ENCODE measurements at places on chromosomes 13 and 19.

GRCh38 chr13:48214519-48215121, 18.4 kb upstream of the ITM2B start:
- no peak for DNase-seq

DNA sequence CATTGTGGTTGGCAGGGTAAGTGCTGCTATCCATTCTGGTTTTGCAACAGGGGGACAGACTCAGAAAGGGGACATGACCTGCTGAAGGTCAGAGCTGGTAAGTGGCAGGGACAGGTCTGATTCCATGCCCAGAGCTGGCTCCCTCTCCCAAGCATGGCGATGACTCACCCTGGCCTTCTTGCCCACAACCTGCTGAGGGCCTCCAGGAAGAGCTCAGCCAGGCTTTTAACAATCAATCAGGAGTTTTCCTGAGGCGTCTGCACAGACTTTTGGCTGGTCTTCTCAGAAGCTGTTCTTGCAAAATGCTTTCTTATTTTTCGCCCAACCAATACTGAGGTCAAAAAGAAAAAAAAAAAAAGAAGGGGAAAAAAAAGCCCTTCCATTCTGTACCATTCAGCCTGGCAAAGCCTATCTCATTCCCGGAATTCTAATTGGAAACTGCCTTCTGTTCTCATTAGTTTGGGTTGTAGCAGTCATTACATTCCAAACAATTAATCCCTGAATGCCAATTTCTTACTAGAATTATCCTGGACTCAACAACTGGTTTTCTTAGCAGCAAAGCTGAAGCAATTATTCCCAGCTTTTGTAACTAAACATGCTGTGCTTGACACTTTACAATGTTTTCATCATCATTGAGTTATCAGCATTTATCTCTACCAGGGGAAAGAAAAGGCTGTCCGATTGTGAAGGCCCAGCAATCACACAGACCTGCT, 17.7 kb downstream of the SIAH3 start:
- DNase-seq: peak; percentile 82

DNA sequence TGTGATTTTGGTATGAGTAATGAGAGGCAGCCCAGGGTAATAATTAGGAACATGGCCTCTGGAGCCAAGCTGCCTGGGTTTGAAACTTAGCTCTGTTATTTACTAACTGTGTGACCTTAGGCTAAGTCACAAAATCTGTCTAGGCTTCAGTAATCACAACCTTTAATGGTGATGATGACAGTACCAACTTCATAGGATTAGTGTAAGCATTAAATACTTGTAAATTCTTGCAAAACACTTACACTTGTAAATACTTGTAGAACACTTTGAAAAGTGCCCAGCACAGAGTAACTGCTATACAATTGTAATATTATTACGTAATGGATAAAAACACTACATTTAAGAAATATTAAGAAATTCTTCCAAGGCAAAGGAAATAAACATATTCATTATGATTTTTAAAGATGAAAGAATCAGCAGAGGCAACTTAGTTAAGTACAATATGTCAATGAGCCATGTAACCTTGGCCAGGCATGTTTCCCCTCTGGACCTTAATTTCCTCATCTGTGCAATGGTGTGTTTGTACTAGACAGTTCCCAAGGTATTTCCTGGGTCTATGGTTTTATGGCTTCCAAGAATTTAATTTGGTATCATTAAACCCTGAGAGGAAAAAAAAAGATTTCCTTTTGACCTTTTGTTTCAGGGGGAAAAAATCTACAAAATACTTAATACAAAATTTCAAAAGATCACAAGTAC, 628.5 kb upstream of the KLHL1 start:
- no peak for DNase-seq

- no peak for DNase-seq
These were observed 6.3 kb downstream of the KCTD12 start for GRCh38 chr13:76879883-76880270.

- no peak for DNase-seq
These were observed 1.1 kb downstream of the ZBTB45 start for GRCh38 chr19:58518256-58519086.

- DNase-seq: no peak
These were observed 61.0 kb upstream of the ADGRE5 start for GRCh38 chr19:14320253-14320652.

DNA sequence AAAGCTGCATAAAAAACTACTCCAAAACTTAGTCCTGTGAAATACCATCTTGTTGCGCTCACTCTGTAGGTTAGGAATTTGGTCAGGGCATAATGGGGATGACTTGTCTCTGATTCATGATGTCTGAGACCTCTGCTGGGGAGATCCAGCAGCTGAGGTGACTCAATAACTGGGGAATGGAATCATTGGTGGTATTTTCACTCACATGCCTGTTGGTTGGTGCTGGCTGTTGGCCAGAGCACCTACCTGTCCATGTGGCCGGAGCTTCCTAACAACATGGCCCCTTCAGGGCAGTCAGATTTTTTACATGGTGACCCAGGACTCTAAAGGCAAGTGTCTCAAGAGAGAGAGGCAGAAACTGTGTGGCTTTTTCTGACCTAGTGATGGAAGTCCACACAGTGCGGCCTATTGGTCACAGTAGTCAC, 7.4 kb upstream of the ESD start:
- peak; percentile 94 for DNase-seq

GRCh38 chr13:32228330-32229041, 86.7 kb downstream of the ZAR1L start:
- DNase-seq: peak; percentile 85

GRCh38 chr13:75788481-75788981, 152.4 kb downstream of the LMO7 start:
- DNase-seq: peak; percentile 91

DNA sequence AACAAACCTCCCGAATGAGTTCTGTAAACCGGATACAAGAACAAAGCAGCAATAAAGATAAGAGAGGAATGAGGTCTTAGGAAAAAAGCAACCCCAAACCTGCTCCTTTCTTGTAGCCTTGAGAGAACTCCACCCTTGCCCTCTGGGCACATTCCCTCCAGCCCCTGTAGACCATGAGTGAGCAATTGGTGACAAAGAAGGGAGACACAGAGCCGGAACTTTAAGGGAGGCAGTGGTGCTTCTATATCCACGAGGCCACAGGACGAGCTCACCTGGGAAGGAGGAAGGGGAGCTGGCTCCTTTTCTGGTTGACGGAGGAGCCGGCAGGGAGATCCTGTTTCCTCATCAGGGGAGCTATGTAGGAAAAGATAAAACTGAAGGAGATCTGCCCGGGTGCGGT, 13.0 kb downstream of the BRME1 start:
- DNase-seq: no peak

DNA sequence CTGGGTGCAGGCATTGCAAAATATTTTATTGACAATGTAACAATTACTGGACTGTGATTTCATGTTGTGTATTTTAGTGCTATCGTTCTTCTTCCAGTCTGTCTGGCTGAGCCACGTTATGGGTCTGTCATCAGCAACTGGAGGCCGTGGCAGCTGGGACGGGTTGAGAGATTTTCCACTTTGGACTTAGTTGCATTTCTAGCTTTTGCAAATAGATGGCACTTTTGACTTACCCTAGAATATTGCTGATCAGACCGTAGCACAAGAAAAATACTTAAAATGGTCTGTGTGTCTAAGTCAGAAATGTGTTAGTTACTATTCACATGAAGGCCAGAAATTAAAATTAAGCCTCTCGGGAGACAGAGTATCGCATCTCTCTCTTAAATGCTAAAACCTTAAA, 211.1 kb downstream of the TEX29 start:
- DNase-seq: no peak

GRCh38 chr13:35285677-35286076, 190.8 kb downstream of the MAB21L1 start:
- no peak for DNase-seq

GRCh38 chr13:46071590-46072249, 19.2 kb upstream of the ZC3H13 start:
- no peak for DNase-seq

DNA sequence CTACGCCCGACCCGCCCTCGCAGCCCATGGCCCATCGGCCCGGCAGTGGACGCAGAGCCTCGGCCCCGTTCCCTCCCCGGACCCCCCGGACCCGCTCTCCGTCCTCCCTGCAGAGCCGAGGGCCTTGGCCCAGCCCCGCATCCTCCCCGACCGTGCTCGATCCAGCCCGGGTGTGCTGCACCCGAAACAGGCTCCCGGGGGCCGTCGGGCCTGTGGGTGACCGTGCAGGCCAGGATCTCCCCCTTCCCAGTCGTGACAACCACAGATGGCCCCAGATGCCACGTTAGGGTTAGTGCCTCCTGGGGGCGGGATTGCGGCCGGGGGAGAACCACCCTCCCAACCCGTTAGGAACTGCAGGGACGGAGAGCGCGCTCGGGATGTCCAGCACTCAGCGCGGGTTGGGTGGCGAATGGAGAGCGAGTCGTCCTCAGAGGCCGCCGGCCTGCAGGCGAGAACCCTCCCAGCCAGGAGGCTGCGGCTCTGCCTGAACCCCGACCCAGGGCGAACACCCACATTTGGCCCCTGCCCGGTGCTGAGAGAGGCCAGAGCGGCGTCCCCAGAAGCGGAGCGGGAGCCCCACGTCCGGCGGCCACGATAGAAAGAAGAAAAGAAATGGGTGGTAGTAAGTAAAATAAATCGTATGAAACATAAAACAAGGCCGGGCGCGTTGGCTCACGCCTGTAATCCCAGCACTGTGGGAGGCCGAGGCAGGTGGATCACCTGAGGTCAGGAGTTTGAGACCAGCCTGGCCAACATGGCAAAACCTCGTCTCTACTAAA, 6.7 kb upstream of the MADCAM1 start:
- peak; percentile 27 for DNase-seq

DNA sequence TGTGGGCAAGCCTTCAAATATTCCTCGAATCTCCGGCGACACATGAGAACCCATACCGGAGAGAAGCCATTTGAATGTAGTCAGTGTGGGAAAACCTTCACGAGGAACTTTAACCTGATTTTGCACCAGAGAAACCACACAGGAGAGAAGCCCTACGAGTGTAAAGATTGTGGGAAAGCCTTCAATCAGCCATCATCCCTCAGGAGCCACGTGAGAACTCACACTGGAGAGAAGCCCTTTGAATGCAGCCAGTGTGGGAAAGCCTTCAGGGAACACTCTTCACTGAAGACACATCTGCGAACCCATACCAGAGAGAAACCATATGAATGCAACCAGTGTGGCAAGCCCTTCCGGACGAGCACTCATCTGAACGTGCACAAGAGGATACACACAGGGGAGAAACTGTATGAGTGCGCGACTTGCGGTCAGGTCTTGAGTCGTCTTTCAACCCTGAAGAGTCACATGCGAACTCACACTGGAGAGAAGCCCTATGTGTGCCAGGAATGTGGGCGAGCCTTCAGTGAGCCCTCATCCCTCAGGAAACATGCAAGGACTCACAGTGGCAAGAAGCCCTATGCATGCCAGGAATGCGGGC, 28.8 kb downstream of the ZNF333 start:
- DNase-seq: peak; percentile 16

DNA sequence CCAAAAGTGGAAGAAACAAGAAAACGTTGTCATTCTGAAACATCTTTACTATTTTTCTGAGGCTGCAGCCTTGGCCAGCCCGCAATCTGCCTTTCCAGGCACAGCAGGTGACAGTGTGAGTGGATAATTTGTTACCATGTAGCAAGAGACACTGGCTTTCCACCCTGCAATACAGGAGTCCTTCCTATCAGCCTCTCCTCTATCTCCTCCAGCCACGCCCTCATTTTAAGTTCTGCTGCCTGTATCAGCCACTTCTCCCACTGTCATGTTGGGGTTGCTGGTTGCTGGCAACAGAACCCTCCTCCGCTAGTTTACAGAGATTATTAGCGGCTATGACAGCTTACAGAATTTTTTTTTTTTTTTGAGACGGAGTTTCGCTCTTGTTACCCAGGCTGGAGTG, 7.7 kb upstream of the LGALS7 start:
- no peak for DNase-seq

DNA sequence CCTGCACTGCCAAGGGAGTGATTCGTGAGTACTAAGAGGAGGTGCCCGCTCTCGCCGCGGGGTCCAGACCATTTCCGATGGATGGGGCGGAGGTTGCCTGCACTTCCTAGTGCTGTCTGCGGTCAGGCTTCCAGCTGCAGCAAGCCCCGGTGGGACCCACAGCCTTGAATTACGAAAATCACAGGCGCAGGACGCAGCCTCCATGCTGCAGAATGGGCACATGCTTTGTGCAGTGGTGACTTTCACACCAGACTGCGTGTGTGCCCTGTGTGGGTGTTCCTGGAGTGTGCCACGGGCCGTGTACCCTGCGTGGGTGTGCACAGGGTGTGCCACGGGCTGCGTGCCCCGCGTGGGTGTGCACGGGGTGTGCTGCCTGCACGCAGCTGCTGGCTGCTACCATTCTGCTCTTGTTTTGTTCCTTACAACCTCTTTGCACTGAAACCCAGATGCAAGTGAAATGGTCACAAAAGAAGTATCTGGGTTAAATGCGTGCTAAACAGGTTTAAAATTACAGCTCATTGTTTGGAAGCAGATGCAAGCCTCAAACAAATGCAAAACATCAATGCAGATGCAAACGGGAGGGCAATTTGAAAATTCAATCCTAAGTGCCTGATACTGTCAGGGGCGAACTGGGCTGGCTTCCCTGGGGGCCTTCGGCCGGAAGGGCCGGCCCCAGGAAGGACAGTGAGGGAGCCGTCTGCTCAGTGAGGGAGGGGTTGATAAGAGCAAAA, 221.2 kb upstream of the SOX1 start:
- no peak for DNase-seq

- DNase-seq: no peak
These were observed 4.0 kb downstream of the SPPL2B start for GRCh38 chr19:2332341-2333026.

DNA sequence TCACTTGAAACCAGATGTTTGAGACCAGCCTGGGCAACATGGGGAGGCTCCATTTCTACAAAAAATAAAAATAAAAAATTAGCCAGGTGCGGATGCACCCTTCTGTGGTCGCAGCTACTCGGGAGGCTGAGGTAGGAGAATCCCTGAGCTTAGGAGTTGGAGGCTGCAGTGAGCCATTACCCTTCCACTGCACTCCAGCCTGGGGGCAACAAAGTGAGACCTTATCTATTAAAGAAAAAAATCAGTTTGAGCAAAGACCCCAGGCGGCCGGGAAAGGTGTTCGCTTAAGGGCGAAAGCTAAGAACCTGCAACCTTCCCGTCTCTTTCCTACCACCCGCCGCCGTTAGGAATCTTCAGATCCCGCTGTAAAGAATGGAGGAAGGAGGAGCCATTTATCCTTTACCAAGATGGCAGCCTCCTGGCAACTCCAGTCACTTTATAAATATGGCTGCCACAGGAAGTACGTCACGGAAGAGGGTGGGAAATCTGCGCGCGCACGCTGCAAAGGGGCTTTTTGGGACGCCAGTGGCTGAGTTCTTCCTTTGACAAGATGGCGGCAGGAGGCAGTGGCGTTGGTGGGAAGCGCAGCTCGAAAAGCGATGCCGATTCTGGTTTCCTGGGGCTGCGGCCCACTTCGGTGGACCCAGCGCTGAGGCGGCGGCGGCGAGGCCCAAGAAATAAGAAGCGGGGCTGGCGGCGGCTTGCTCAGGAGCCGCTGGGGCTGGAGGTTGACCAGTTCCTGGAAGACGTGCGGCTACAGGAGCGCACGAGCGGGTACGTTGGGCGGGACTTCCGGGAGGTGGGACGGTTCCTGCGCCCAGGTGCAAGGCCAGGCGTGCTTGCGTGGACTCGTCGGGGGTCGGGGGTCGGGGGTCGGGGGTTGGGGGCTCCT, at the start of gene NOP53:
TSS of gene NOP53 (plus strand) at position 537 of the 892 bp plus-strand sequence. CDS start at position 551, 14 bp downstream.
- peak; percentile 94 for DNase-seq
